ENCODE measurements at places on chromosomes 3 and 15. TPM values are rescaled to one million over a fixed set of nuclear protein-coding genes. Genes with fewer than 3 reads are reported as not detected.
A peak's percentile ranks its signal among the peaks of the same experiment; 100 is the strongest.

GRCh38 chr15:40930430-40931299 lies 1.5 kb downstream of the DLL4 start:
- DNase-seq: no peak

USP50 gene
- total RNA-seq: not detected

DNA sequence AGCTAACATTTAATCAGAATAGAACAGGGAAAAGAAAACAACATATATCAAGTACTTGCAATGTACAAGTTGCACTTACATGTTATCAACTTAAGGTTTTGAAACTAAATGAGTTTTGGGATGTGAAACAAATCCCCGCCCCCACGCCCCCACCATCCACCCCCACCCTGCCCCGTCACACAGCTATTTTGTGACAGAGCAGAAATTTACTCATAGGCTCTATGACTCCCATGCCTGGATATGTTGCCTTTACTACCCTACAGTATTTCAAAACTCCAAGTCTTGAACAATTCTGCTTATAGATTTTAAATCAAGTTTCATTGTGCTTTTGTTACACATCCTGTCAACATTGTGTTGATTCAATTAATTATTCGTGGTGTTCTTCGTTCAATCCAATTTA lies 18.1 kb upstream of the IL1RAP start:
- DNase-seq: no peak

GRCh38 chr3:100470951-100471350 lies 21.5 kb upstream of the TMEM45A start:
- no peak for DNase-seq

MCTP2 gene
- total RNA-seq: 5.6 TPM

DNA sequence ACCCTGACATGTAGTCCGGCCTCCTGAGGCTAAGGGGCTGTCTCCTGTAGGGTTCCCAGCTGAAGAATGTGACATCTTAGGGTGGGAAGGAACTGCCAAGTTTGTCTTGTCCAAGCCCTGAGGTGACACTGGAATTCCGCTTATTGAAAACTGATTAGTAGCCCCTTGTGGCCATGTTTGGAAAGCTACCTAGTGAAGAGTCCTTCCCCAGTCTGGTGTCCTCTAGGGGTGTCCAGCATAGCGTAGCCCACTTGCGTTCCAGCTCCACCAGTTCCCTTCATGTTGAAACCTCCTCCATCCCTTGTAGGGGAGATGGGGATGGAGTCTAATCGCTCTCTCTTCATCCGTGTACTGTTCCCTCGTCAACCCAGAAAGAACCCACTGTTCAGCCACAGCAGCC lies 79.5 kb downstream of the CHDH start:
- no peak for DNase-seq

MAGEF1 gene
- 32.2 TPM for total RNA-seq

FMN1 gene
- total RNA-seq: 2.4 TPM

- no peak for DNase-seq
Measured at GRCh38 chr3:123817413-123817812, 66.7 kb downstream of the MYLK start.

GRCh38 chr3:7876741-7877297 lies 624.8 kb upstream of the LMCD1 start:
- no peak for DNase-seq

DNA sequence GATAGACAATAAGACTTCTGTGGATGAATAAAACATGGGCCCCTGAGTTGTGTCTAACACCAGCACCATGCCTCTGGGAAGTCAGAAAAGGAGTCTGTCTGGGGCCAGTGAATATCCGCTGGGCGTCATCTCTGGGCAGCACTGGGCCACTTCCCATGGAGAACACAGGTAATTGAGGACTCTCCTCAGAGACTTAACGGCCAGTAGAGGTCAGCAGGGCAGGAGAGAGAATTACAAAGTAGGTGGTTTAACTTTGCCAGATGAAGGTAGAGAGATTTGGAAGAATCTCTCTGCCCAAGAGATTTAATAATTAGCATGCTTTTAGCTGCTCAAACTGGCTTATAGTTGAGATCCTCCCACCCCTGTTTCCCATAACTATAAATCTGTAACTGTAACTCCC lies 65.7 kb downstream of the OCA2 start:
- no peak for DNase-seq

- DNase-seq: no peak
Measured at GRCh38 chr3:155785662-155786295, 20.3 kb downstream of the C3orf33 start.

MESP1 gene
- 2.3 TPM for total RNA-seq

DNA sequence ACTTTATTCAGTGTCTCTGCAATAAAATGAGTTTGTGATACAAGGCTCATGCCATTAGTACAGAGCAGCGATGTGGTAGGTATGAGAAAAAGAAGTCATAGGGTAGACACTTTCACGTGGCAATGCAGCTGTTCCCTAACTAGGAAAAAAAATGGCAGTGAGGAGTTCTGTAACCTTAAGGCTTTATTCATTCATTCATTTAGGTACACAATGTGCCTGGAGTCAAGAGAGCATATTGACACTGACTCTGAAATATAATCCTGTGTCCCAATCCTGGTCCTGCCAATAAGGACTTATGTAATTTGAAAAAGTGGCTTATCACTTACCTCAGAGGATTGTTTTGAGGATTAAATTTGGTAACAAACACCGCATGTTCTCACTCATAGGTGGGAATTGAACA lies 173.0 kb upstream of the AZI2 start:
- no peak for DNase-seq

DNA sequence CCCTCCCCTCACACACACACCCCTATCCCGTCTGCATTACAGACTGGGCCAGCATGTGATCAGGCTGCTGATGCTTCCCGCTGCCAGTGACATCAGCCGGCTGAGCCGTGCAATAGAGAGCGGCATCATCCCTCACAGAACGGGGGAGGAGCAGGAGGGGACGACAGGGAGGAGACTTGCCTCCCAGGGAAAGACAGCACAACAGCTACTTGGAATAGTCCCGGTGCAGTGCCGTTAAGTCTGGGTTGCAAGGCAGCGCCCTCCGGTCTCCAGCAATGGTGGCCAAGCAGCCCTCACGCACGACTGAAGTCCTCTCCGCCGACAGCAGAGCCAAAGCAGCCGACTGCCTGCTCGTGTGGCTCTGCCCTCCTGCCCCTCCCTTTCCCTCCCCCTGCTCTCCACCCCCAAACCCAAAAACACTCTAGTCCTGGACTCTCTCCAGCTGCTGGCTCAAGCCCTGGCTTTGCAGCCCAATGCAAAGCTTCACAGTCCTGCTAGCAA lies 31.5 kb upstream of the RPS17 start:
- DNase-seq: peak; percentile 75

ACTRT3 gene
- total RNA-seq: 0.30 TPM

UBAP1L gene
- total RNA-seq: 1.1 TPM

GRM7 gene
- not detected for total RNA-seq

GRCh38 chr15:91498749-91499062 lies 354.8 kb upstream of the SLCO3A1 start:
- DNase-seq: no peak

DNA sequence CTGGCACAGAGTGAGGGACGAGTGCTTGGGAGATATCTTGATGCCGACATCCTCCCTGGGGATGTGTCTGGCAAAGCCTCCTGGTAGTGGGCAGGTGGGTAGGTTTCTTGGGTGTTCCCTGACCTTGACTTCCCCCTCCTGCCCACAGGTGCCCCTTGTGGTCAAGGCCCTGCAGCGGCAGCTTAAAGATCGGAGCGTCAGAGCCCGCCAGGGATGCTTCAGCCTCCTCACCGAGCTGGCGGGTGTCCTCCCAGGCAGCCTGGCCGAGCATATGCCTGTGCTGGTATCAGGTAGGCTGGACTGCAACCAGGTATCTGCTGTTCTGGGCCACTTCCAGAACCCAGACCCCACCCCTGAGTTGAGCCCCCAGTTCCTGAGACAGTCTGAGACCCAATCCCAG lies 19.2 kb downstream of the CAND2 start:
- no peak for DNase-seq

DNA sequence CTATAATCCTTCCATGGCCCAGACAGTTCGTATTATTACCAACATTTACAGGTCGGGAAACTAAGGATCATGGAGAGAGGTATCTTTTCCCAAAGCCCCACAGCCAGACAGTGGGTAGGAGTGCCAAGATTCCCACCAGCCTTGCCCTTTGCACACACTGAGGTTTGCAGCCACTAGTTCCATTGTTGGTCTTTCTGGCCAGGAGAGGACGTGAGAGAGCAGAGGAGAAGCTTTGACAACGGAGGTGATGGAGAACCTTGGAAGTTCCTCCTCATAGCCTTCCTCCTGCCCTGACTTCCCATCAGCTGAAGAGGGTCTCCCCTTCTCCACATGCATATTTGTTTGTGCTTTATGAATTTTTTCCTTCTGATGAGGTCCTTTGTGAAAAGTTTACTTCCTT lies 50.5 kb upstream of the PLCL2 start:
- DNase-seq: no peak

- no peak for DNase-seq
Measured at GRCh38 chr3:67109651-67110204, 111.6 kb downstream of the KBTBD8 start.

- DNase-seq: no peak
Measured at GRCh38 chr3:194184265-194184751, 48.4 kb downstream of the HES1 start.

GRCh38 chr3:113054552-113054951 lies 63.8 kb downstream of the GTPBP8 start:
- no peak for DNase-seq

DNA sequence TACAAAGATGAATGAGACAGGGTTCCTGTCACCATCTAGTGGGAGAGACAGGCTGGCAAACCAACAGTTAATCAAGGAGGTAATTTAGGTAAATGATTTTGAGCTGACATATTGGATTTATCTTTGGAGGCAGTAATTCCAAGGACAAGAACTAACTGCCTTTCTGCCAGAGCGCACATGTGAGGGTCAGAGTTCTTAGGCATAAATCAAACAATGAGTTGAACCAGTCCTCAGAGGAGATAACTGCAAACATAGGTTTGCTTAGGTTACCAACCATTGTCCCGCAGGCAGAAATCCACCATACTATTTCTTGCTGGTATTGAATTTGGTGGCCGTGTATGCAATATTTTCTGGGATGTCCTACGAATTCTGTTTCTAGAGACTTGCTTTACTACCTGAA lies 14.2 kb upstream of the PPP1R2 start:
- no peak for DNase-seq
